ENCODE measurements at places on chromosomes 5 and 9.
A peak's percentile ranks its signal among the peaks of the same experiment; 100 is the strongest.

GRCh38 chr5:12284604-12285003, 380.4 kb upstream of the CTNND2 start:
- DNase-seq: no peak

DNA sequence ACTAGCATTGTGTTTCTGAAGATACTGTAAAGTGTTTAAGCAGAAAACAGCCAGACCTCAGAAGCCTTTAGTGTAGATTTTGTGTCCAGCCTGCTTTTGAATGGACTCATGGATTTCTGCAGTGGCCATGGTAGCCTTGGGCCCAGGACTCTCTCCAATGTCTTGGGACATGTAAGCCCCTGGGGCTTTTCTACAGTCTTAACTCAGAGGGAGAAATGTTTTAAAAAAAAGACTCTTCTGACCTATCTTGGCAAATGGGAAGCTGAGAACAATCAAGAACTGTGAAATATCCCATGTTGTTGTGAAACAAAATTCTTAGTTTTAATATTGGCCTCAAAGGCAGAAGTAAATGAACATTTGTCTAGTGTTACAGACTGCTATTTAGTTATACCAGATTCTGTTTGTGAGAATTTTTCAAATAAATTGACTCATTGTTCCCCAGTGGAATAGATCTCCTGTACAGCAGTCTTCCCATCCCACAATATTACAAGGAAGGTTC, 112.5 kb upstream of the DMAC1 start:
- DNase-seq: no peak

DNA sequence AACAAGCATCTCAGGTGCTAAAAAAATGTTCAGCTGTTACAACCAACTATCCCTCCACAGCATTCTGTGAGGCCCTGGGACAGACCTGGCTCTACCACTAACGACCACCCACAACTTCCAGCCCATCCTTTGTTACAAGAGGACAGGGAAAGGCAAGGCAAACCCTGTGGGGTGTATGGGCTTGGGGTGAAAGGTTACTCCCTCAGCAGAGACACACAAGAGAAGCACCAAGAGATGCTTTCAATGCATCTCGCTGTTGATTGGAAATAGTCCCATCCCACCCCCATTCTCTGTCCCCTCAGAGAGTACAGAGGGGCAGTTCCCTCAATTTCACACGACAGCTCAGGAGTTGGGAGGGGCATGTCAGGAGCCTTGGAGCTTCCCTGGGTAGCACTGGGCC, 234.1 kb downstream of the CAAP1 start:
- DNase-seq: no peak

DNA sequence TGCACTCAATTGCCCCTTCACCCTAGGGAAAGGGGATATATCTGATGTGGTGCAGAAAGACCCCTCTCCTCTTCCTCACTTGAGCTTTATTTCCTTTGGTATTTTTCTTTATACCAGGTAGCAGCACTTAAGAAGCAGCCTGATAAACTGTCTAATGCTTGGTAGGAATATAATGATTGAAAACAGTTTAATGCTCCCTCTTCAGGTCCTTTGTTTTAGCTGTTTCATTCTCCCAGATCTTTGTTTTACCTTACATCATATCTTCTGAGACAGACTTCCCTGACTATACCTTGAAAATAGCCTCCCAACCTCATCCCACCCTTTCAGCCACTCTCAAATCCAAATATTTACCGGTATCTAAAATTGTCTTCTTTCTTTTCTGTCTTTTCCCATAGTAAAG, 87.9 kb downstream of the NUDT12 start:
- peak; percentile 15 for DNase-seq

DNA sequence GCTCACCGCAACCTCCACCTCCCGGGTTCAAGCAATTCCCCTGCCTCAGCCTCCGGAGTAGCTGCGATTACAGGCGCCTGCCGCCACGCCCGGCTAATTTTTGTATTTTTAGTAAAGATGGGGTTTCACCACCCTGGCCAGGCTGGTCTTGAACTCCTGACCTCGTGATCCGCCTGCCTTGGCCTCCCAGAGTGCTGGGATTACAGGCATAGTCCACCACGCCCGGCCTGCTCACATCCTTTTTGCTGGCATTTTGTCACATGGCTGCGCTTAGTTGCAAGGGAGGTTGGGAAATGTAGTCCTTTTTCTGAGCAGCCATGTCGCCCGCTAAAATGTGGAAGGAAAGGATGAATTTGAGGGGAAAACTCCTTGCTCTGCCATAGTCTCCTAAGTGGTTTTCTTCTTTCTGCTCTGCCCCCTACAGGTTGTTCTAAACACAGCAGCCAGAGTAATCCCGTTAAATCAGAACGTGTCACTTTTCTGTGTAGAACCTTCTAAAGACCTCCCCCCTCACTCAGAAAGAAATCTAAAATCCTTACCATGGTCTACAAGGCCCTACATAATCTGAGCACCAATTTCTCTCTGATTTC, 57.8 kb upstream of the HSPA9 start:
- DNase-seq: peak; percentile 94

DNA sequence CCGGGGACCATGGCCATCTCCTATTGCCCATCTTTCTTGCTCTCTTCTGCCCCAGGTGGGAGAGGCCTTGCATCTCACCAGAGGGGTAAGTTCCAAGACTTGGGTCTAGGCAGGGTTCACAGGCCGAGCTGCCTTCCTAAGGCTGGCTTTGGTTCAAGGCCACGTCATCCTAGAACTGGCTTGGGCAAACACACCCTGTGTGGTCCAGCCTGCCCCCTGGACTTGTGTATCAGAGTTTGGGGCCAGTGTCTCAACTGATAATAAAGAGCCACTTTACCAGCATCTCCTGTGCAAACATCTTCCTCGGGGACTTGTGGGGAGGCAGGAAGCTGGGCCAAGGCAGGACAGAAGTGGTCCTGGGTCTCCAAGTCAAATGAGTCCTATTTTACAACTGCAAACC, 17.8 kb downstream of the BOD1 start:
- DNase-seq: no peak

All from amniotic epithelial cell (primary cell).